ENCODE measurements at places on chromosomes 1 and 21.

DNA sequence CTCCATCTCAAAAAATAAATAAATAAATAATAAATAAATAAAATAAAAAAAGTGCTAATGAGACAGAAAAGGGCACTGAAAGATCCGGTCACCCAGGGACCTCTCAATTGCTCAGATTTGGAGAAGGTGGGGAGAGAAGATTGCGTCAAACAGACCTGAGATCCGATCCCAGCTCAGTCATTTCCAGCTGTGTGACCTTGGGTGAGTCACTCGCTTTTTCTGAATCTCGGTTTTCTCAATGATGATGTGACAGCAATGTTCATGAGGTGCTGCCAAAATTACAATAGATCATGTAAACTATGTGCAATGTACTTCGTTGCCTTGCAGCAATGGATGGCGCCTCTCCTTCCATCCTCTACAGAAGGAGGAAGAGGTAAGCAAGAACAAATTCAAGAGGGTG lies 11.1 kb upstream of the MEF2D start:
- no peak for DNase-seq

GRCh38 chr1:240602189-240602588 lies 9.8 kb downstream of the GREM2 start:
- DNase-seq, result peak; percentile 13

DNA sequence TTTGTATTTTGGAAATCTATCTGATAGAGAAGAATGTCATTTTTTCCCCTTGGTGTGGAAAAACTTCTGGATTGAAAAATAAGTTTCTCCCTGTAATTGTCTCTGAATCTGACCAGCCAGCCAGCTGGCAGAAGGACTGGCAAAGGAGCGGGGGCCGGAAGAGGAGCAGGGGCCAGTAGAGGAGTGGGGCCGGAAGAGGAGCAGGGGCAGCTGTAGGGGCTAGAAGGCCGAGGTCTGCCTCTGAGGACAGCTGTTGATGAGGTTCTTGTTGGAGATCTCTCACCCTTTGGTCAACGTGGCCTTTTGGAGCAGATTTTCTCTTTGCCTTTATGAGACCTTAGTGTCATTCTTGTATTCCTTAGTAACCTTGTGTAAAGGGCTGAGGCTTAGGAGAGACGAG lies 121.8 kb downstream of the GALNT2 start:
- DNase-seq, result no peak

- no peak for DNase-seq
These were observed 27.7 kb upstream of the VWA5B1 start for GRCh38 chr1:20262810-20263534.

GRCh38 chr1:42801832-42802473 lies 15.0 kb upstream of the ERMAP start:
- no peak for DNase-seq

- no peak for DNase-seq
These were observed 65.6 kb downstream of the GTF2B start for GRCh38 chr1:88825721-88826120.

- DNase-seq, result no peak
These were observed 34.9 kb downstream of the WDR3 start for GRCh38 chr1:117964290-117965038.

DNA sequence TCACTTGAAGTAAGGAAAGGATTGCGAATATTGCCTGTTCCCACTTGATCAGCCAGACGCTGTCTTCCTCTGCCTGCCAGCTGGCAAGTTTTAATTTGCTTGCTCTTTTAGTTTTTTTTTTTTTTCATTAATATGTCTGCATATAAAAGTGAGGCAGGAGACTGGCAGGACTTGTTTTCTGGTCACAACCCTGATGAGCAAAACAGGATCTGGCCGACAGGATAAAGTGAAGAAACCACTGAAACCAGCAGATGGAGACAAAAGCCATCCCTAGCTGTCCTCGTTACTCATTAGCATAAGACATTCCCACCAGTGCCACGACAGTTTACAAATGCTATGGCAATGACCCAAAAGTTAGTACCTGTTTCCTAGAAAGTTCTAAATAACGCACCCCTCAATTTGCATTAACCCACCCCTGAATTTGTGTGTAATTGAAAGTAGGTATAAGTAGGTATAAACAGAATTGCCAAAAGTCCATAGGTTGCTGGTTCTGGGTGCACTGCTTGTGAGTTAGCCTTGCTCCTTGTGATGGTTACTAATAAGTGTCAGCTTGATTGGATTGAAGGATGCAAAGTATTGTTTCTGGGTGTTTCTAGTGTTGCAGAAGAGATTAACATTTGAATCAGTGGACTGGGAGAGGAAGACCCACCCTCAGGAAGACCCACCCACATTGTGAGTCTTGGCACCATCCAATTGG lies 60.8 kb downstream of the ZNF684 start:
- peak; percentile 19 for DNase-seq

- DNase-seq, result no peak
These were observed 5.3 kb downstream of the RPS8 start for GRCh38 chr1:44780583-44781121.

DNA sequence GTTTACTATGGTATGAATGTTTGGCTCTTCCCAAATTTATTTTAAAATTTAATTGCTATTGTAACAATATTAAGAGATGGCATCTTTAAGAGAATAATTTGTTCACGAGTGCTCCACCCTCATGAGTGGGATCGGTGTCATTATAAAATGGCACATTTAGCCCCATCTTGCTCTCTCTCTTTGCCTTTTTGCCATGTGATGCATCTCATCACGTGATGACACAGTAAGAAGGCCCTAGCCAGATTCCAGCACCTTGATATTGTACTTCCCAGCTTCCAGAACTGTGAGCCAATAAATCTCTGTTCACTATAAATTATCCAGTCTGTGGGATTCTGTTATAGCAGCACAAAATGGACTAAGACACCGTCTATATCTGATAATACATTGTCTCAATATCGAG lies 355.8 kb downstream of the AMY1C start:
- no peak for DNase-seq

- DNase-seq, result no peak
These were observed 23.9 kb downstream of the INPP5B start for GRCh38 chr1:37922767-37923550.

DNA sequence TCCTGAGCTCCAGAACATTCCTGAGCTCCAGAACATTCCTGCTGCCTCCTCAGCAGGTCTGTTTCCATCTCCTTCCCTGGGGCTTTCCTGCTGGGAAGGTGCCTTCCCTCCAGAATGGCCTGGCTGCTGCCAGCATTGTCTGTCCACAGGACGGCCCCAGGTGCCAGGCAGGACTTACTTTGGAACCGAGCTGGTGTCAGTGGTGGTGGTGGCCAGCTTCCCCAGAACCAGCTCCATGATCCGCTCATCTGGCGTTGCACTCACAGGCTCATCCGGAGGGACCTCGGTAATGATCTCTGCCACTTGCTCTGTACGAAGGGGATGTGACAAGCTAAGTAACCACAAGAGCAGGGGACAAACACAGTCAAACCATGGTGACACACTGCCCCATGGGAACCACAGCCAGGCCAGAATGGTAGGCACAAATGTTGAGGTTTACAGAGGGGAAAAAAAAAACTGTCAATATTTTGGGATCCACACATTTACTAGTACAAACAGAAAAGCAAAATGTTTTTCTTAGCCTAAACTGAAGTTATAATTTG lies 41.3 kb downstream of the PRDM15 start:
- no peak for DNase-seq

GRCh38 chr1:51032936-51033335 lies 62.9 kb downstream of the CDKN2C start:
- DNase-seq, result no peak

GRCh38 chr1:111227851-111228747 lies 586 bp downstream of the CHI3L2 start:
- no peak for DNase-seq

DNA sequence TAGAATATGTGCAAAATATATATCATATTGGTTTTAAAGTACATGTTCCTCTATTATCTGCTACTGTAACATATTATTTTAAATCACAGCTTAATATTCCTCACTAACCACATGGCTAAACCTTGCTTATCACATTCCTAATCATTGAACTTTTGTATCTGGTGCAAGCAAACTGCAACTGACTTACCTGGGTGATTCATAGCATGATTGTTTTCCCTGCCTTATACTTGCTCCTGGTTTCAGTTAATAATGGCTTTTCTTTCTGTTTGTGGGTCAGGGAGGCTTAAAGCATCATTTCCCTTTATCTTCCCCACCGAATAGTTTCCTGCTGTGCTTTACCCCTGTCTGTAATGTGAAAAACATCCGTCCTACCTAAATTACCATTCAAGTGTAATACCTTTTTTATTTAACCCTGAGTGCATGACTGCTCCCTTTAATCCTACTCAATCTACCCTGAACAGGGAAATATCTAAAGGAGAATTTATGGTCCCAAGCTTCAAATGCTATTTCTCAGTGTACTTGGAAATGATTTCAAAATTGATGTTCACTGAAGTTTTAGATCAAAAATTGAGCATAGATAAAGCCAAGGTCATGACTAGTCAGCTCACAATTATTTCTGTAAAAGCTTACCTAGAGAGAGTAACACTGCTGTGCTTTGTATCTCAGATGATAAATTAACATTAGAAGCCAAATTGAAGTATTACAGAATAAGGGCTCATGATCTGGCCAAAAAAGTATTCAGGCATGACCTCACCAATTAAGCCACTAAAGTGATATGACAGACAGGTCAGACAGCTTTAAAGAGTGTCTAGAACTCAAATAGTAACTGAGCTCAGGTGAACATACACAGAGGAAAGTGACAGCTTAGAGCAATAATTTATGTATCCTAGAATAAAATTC lies 507.1 kb downstream of the BRINP3 start:
- no peak for DNase-seq

- no peak for DNase-seq
These were observed 10.9 kb upstream of the GNL2 start for GRCh38 chr1:37606481-37607263.

- DNase-seq, result no peak
These were observed 116.5 kb downstream of the SMYD2 start for GRCh38 chr1:214397497-214397896.

DNA sequence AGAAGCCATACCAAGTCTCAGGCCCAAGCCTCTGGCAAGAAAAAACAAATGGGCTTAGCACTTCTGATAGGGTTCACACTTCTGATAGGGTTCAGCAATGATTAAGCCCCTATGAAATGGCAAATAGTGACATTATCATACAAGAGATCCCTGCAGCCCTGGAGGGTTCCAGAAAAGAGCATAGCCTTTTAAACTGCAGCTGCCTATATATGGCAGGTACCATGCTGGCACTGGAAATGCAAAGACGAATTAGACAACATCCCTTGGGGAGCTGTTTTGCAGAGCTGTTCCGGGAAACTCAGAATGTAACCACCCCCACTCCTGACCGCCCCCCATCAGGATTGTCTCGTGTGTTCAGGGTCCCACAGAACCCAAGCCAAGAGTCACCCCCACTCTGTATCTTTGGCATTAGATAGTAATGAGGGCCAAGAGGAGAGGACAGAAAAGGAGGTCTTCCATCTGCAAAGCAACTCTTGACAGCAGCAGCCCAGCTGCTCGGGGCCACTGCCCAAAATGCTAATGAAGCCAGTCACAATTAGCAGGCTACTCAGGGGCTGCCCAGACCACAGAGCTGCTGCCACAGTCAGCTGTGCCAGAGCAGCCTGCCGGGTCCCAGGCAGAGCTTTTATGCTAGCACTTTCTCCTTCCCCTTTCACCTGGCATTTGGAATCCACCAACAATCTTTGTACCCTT lies 50.9 kb downstream of the ITPKB start:
- no peak for DNase-seq

DNA sequence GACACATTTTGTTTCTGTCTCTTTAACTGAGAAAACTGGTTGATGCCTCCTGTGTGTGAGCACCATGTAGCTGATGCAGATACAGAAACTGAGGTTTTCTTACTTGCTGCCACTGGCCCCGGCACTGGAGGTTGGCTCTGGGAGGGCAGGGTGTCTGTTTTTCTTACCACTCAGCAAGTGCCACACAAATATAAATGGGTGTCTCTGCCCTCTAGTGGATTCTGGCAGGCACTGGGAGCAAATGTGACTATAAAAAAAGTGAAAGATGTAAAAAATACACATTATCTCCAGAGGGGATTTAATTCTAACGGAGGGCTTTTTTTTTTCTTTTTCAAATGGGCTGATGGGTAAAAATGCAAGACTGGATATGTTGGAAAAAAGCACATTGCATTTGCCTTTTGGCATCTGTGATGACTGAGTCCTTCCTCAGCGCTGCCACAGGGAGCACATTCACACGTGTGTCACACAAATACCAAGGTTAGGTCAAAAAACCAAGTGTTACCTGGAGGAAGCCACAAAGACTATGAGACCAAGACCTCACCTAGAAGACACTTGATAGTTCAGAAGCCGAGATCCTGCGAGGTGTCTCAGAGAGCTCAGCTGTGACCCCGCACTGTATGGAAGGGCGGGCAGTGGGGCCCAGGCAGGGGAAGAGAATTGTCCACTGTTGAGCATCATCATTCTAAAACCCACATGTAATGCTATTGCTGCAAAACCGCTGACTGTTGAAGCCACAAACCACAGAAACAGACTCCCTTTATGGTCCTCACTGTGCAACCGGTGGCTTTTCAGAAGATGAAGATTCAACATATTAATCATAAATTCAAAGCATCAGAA lies 18.9 kb downstream of the PGBD2 start:
- DNase-seq, result peak; percentile 42

DNA sequence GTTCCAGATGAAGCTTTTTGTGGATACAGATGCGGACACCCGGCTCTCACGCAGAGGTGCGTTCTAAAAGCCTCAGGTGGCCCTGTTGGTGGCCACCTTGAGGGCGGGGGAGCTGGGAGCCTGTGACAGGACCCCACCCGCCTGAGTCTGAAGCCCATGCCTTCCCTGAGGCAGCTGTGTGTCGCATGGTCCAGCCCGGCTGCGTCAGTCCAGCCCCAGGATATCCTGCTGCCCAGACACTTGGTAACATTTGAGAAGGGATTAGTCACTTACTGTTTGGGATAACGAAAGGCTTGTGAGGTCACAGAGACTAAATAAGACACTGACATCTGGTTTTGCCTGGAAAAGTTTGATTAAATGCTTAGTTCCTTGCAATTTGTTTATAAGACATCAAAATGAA lies 68.9 kb downstream of the UCK2 start:
- DNase-seq, result peak; percentile 72

DNA sequence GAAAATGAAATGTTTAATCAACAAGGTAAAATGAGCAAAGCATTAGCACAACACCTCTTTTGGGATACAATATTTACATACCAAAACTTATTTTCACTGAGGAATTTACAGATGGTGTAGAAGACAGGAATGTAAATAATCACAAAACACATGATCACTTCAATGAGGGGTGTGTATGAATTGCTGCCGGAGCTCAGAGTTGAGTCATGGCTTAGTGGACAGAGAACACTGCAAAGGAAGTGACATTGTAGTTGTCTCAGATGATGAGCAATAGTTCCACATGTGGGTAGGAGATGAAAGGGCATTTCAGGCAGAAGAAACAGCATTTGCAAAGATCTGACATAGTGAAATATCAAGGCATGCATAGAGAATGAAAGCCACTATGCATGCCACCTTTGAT lies 5.6 kb upstream of the KPRP start:
- DNase-seq, result no peak

Data from HTR-8/SVneo (cell line).